NCI-H1694 treated with DMSO at 0.1 percent for 48 hours (cell line): ENCODE measurements at places on chromosomes 2 and 18.

- DNase-seq: no peak
Observed at GRCh38 chr18:676069-676468, 18.6 kb downstream of the TYMS start.

- DNase-seq: no peak
Observed at GRCh38 chr2:30191107-30191506, 40.2 kb upstream of the LBH start.

DNA sequence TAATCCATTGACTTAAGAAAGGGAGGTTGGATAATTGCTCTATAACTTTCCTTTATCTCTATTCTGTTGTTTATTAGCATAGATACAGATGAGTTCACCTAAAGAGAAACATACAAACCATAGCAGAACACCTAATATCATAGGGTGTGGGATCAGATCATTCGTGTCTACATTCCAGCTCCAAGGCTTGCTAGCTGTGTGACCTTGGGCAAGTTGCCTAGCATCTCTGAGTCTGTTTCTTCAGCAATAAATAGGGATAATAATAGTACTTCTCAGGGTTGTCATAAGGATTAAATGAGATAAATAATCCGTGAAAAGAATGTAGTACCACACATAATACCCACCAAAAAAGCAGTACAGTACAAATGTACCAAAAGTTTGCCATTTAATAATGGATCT, 126.2 kb downstream of the PLB1 start:
- DNase-seq: no peak

DNA sequence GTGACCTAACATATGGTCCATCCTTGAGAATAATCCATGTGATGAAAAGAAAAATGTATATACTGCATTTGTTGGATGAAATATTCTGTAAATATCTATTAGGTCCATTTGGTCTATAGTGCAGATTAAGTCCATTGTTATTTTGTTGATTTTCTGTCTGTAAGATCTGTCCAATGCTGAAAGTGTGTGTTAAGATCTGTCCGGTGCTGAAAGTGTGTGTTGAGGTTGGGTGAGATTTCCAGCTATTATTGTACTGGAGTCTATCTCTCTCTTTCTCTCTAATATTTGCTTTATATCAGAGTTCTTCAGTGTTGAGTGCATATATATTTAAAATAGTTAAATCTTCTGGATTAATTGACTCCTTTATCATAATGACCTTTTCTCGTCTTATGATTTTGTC, 828.8 kb upstream of the CRIM1 start:
- DNase-seq: no peak

GRCh38 chr2:147718831-147719230, 126.0 kb upstream of the ACVR2A start:
- DNase-seq: no peak

DNA sequence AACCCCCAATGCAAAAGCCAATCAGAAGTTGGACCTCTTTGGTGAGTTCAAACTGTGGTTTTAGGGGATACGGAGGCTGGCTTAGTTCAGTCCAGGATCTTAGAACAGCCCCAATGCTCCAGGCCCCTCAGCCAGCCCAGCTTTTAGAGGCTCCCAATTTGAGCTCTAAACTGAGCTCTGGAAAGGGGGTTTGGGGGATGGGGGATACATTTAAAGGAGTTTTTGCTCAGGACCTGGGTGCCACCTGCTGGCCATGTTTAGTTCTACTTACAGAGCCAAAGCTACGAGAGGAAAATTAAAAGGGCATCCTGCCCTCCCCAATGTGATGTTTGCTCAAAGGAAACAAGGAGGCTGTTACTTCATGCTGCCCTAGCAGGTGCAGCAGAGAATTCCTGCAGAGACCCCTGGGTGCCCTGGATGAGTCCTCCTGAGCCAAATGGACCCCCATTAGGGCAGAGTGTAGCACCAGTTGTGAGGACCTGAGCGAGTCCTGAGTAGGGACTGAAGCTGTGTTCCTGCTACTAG, 15.9 kb upstream of the TMEM214 start:
- peak; percentile 57 for DNase-seq

- DNase-seq: no peak
Observed at GRCh38 chr2:27019459-27019858, 13.3 kb upstream of the TMEM214 start.

DNA sequence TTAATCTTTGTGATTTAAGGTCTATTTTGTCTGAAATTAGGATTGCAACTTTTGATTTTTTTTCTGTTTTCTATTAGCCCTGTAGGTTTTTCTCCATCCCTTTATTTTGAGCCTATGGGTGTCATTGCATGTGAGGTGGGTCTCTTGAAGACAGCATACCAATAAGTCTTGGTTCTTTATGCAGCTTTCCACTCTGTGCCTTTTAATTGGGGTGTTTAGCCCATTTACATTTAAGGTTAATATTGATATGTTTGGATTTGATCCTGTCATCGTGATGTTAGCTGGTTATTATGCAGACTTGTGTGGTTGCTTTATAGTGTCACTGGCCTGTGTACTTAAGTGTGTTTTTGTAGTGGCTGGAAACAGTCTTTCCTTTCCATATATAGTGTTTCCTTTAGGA, 17.7 kb downstream of the EHBP1 start:
- no peak for DNase-seq
